ENCODE measurements at places on chromosomes 7 and 10.

- DNase-seq: no peak
Measured at GRCh38 chr10:35819736-35820135, 177.6 kb upstream of the FZD8 start.

DNA sequence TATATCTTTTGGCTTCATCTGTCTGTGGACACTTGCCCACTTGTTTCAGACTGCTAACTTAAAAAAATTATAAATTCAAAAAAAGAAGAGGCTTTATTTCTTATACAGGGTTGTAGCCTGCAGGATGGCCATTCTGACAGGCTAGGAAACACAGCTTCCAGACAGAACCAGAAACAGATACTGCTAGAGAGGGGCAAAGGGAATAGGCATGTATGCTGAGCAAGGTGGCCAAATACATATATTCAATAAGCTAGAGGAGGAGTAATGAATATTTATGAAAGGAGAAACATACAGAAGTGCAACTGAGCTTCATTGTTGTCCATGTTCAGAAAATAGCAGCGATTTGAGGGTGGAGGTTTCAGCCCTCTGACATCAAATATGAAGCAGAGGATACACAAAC lies 22.0 kb upstream of the MAGI2 start:
- DNase-seq: no peak

GRCh38 chr7:107267138-107267537 lies 98.3 kb downstream of the HBP1 start:
- no peak for DNase-seq

DNA sequence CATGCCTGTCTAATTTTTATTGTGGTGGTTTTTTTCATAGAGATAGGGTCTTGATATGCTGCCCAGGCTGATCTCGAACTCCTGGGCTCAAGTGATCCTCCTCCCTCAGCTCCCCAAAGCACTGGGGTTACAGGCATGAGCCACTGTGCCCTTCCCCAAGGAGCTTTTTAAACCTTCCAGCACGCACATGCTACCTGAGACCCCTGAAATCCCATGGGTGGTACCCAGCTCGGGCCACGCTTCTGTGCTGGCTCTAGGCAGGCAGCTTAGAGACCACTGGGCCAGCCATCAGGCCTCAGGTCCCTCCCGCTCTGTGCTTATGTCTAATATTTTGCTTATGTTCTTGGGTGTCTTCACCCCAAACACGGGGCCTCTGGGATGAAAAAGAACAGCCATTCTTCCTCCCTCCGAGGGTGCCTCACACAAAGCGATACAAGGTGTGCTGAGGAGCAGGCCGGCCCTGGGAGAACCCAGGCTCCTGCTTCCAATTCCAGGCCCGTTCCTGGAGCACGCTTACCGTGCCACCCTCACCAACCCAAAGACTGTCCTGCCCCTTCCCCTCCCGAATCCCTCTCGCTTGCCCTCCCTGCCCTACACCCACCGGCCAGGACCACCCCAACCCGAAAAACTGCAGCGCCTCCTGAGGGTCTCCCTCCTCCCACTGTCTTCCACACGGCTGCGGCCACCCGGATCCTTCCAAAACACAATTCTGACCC lies 10.9 kb downstream of the SPOCK2 start:
- no peak for DNase-seq

GRCh38 chr7:46257761-46258448 lies 336.8 kb upstream of the IGFBP3 start:
- DNase-seq: no peak

DNA sequence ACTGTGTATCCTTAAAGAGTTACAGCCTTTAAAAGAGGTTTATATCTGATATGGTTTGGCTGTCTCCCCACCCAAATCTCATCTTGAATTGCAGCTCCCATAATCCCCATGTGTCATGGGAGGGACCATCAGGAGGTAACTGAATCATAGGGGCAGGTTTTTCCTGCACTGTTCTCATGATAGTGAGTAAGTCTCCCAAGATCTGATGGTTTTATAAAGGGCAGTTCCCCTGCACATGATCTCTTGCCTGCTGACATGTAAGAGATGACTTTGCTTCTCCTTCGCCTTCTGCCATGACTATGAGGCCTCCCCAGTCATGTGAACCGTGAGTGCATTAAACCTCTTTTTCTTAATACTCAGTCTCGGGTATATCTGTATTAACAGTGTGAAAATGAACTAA lies 9.7 kb downstream of the RTKN2 start:
- DNase-seq: no peak

Data from COR-L47 (cell line).